Omental fat pad (tissue), 4 donors: ENCODE measurements at places on chromosomes 4 and X. TPM values are rescaled to one million over a fixed set of nuclear protein-coding genes. Genes with fewer than 3 reads are reported as not detected.

GRCh38 chrX:52979568-52979967 lies 21.2 kb upstream of the FAM156A start:
- no peak for DNase-seq

DNA sequence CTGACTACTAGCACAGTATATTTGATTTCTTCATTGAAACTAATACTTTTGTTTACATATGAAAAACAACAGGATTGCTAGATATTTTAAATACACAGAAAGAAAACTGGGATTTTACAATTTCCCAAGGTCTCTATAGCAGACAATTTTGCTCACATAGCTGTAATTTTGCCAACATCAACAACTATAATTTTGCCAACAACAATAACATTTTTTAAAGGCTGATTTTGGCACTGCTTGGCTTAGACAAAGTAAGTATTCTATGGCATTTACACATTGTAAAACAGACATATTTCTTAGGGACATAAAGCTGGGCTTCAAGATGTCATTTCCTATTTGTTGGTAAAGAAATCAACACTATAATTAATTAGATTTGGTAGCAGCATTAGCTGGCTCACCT lies 922.1 kb downstream of the RAB28 start:
- DNase-seq = no peak

- DNase-seq = no peak
Observed at GRCh38 chrX:45497290-45497689, 296.6 kb upstream of the DIPK2B start.

- DNase-seq = no peak
Observed at GRCh38 chrX:78493180-78493579, 165.8 kb upstream of the CYSLTR1 start.

DNA sequence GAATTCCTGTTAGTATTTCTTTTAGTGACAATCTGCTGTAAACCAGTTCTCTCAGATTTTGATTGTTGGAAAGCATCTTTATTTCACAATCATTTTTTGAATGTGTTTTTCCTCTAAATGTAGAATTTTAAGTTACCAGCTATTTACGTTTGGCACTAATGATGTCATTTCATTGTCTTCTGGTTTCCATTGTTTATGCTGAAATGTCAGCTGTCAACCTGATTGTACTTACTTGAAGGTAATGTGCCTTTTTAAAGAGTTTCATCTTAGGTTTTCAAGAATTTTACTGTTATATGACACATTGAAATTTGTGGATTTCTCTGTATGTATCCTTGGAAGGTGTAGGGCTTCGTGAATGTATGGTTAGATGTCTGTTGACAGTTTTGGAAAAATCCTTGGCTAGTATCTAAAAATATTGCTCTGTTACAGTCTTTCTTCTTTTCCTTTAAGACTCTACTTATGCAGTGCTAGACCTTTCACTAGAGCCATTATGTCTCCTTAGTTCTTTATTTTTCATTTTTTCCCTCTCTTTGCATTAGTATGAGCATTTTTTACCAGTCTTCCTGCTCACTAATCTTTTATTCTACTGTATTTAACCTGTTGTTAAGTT lies 30.4 kb downstream of the SMAD1 start:
- no peak for DNase-seq

GRCh38 chrX:39765327-39765726 lies 332.4 kb downstream of the BCOR start:
- DNase-seq = no peak

- no peak for DNase-seq
Observed at GRCh38 chr4:105679186-105679585, 29.3 kb downstream of the INTS12 start.

DNA sequence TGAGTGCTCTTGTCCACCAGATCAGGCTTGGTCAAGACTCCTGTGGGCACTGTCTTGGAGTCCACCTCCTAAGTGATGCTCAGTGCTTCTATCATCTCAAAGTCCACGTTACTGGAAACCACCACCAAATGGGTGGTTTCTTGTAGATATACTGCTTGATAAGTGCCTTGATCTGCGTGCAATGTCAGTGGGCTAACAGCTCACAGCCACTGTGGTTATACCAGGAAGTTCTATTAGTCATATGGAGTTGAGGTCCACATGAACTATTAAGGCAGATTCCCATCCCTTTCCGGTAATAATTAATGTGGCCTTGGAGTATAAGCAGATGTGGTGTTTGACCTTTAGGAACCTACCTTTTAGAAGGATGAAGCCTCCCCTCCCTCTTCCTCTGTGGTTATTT lies 161.9 kb downstream of the ZNF518B start:
- DNase-seq = no peak

GRCh38 chr4:183636503-183636902 lies 22.5 kb downstream of the RWDD4 start:
- DNase-seq = no peak

DNA sequence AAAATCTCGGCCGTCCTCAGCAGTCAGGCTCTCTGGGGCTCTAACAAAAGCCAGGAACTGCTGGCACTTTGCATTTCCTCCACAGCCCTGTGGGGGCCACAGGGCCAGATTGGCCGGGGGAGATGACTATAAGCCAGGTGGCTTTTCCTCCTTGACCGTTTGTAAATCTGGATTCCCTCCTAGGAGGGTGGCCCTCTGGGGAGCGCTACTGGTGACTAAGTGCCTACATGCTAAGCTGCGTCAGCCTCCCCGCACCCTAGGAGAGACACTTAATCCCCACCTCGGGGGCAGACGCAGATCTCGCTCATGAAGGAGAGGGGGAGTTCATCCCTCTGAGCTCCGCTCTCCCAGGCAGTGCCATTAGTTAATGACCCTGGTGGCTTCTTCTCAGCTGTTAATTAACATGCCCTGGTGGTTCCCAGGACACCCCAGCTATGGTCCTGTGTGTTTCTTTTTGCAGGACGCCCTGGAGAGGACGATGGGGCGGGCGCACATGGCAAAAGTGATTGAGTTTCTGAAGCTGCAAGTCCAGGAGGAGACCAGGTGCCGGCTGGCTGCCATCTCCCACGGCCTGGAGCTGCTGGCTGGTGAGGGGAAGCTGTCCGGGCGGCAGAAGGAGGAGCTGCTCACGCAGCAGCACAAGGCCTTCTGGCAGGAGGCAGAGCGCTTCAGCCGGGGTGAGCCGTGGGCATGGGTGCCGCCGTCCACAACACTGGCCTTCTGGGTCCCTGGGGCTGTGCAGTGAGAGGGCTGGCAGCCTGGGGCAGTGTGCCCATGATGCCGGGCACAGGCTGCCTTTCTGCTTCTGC lies 41.6 kb downstream of the EVC start:
- no peak for DNase-seq

GRCh38 chrX:9947131-9947794 lies 19.9 kb upstream of the CLDN34 start:
- DNase-seq = no peak

GRCh38 chrX:103183912-103184311 lies 31.0 kb upstream of the BEX4 start:
- DNase-seq = no peak

DNA sequence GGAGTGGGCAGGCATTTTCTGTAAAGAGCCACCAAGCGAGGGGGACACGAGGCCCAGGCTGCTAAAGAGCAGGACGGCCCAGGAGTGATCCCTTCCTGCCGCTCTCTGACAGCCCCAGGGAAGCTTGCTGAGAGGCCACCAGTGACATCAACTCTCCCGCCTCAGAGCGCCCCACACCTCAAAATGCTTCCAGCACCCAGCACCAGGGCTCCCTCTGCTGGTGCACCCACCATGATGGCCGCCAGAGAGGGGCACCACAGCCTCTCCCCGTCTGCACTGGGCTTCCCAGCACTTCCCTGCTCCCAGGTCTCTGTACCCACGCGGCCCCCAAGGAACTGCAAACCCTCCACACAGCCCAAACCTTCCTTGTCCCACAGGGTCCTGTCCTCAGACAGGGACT lies 40.4 kb downstream of the GAK start:
- no peak for DNase-seq

- DNase-seq = no peak
Observed at GRCh38 chr4:114998316-114998715, 115.1 kb downstream of the NDST4 start.

GRCh38 chrX:70231666-70232065 lies 2.8 kb upstream of the AWAT1 start:
- DNase-seq = no peak

GRCh38 chrX:154056770-154057241 lies 37.1 kb upstream of the IRAK1 start:
- DNase-seq = no peak

GRCh38 chr4:48296365-48296764 lies 26.7 kb upstream of the TEC start:
- DNase-seq = no peak

- DNase-seq = no peak
Observed at GRCh38 chr4:9903317-9903716, 118.0 kb downstream of the SLC2A9 start.

DNA sequence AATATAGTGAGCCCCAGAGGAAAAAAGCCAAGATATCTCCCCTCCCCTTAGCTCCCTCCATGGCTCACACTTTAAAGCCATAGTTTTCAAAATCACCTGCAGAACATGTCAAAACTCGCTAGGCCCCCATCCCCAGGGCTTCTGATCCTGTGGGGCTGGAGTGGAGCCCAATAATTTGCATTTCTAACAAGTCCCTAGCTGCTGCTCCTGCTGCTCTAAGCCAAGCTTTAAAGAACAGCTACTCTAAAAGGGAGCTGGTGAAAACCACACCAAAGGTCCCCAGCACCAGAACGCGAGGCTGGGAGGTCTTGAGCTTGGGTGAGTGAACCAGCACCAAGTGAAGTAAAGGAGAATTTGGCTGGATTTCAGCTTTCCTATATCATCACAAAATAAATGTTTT lies 237.1 kb downstream of the ZNF674 start:
- DNase-seq = no peak

- no peak for DNase-seq
Observed at GRCh38 chr4:2487632-2488031, 18.7 kb downstream of the RNF4 start.

DNA sequence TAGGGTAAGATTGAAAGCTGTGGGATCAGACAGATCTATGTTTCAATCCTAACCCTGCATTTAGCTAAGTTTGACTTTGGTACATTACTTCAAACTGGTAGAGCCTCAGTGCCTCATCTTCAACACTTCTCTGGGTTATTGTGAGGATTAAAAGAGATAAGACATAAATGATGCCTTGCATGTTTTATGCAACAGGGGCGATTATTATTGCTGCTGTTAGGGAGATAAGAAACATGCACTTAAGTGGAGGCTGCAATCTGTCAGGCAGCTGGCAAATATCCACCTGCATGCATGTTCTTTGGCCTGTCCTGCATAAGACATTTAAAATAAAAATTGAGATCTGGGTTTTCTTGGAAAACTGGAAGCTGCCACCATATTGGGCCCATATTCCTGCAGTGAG lies 24.6 kb downstream of the UNC5C start:
- no peak for DNase-seq

DNA sequence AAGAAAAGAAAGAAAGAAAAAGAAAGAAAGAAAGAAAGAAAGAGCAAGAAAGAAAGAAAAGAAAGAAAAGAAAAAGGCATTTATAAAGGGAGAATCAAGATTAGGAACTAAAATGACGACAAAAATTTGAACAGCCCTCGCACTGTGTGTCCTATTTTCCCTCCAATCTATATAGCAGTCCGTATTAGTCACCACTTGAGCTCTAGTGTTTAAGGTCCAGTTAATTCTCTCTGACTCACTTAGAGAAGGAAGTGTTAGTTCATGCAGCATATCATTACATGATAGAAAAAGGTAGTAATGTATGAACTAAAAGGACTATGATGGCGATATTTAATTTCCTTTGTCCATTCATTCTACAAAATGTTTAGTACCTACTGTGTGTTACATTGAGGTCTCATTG lies 122.7 kb downstream of the CBLL2 start:
- no peak for DNase-seq

- DNase-seq = no peak
Observed at GRCh38 chrX:63979480-63979879, 194.5 kb upstream of the ARHGEF9 start.

DNA sequence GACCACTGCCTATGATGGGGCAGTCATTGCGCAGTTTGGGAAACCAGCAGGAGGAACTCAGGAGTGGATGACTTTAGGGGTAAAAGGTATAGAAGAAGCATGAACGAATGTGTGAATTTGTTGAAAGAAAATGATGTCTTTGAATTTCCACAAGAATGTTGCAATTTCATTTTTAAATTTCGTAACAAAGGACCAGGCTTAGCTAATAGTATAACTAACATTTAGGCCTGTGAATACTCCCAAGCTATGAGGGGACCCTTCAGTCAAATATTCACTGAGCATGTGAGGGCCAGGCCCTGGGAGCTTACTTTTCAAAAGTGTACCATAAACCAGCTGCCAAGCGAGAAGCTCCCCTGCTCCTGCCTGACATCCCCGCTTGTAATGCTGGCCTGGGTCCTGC lies 5.3 kb downstream of the MPC1L start:
- no peak for DNase-seq

DNA sequence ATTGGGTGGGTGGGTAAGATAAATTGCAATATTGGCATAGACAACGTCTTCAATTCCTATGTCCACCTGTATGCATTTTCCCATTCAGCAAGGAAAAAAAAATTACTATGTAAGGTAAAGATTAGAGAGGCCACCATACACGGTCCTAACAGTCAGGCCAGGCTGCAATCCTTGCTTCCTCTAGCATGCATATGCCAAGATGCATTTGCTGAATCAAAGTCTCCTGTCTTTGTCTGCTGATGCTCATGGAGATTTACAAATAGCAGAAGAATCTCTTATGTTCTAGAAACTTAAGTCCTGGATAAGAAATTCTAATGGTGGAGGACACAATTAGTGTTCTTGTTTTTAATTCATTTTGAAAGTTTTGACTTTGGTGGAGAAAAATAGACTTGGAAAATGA lies 206.8 kb downstream of the PDGFC start:
- no peak for DNase-seq

DNA sequence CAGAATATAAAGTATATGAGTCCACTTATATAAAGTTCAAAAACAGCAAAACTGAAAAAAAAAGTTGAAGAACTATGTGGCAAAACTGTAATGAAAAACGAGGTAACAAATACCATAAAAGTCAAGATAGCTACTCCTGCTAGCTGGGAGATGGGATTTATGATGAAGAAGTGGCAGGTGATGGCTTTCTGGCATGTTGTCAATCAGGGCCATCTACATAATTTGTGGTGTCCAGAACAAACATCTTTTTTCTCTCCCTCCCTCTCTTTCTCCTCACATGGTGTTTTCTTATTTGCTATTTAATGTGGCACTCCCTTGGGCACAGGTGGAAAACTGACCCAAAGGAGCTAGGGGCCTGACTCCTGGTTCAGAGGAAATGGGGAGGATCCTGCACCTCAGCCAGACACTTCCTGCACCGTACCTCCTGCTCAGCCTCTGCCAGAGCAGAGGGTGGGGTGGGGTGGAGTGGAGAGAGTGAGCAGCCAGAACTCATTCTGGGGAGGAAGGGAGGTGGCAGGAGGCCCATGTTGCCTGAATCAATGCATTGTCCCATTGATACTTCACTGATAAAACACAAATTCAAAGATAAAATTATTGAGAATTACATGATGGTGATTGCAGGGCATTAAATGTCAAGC lies 5.3 kb upstream of the SAP30 start:
- no peak for DNase-seq

PCYT1B gene
- total RNA-seq = not detected

SLC10A4 gene
- 0.25 TPM for total RNA-seq

JCHAIN gene
- 25.1 TPM for total RNA-seq

ATP5ME gene
- total RNA-seq = 147 TPM

KANTR gene
- 13.7 TPM for total RNA-seq

CXCL3 gene
- total RNA-seq = 26.9 TPM

C4orf36 gene
- not detected for total RNA-seq
